ENCODE measurements at places on chromosomes 2 and 18.

DNA sequence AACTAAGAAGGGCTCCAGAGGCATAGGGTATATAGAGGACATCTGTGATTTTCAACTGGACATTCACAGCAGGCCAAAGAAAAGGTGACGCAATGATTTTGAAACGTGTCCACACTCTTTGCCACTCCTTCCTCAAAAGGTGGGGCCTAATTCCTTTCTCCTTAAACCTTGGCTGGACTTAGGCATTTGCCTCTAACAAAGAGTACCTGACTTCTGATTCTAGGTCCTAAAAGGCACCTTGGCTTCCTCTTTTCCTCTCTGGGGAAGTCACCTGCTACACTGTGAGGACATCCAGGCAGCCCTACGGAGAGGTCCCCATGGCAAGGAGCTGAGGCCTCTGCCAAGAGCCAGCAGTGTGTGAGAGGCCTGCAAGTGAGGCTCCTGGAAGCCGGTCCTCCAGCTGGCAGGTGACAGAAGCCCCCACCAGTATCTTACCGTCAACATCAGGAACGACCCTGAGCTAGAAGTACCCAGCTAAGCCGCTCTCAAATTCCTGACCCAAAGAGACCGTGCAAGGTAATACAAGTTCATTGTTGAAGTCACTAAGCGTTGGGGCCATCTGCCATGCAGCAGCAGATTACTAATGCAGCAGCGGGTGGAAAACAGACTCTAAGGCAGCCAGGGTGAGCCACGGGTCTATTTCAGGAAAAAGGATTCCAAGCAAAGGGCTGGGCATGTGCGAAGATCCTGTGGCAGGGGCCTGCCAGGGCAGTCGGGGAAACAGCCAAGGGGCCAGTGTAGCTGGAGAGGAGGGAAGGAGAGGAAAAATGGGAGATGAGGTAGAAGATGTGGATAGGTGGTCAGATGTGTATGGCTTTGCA lies 7.4 kb upstream of the HES6 start:
- no peak for DNase-seq

- no peak for DNase-seq
Observed at GRCh38 chr2:162092008-162092390, 18.0 kb upstream of the DPP4 start.

GRCh38 chr2:48855142-48855541 lies 99.6 kb upstream of the LHCGR start:
- no peak for DNase-seq

GRCh38 chr18:63261029-63261428 lies 58.5 kb downstream of the BCL2 start:
- no peak for DNase-seq
